ENCODE measurements at places on chromosomes 12 and 14.

DNA sequence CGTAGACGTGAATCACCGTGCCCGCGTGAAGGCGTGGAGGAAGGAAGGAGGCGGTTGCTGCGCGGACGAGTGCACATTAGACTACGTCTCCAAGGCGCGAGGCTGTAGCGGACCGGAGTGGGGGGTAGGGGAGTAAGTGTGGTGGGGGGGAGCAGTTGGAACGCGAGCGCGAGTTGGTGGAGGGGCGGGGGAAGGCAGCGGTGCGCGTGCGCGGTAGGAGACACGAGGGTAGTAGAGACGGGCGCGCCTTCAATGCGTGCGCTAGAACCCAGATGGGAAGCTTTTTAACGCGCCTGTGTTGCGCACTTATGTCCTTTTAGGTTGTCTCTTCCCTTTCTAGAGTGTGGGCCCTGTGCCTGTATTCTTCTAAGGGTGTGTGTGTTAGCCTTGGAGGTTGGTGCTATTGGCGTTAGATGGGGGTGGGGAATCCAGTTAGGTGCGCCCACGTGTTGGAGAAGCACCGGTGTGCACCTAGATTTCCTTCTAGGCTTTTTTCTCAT is 604 bp downstream of the EIF4B start:
- DNase-seq, result peak; percentile 70

DNA sequence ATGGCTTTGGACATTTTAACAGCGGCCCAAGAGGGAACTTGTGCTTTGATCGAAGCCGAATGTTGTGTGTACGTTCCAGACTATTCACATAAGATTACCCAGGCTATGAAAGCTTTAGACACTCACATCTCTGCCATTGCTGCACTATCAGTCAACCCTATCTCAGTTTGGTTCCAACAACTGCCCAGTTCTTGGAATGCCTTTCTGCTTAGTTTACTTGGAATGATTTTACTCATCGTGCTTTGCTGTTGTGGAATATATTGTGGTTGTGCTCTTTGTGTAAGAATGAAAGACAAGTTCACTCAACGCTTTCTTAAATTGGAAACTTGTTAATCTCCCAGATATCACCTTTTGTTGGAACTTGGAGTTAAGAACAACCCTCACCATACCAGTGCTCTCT is 498.2 kb downstream of the GLT1D1 start:
- DNase-seq, result no peak

GRCh38 chr12:48696626-48697025 is 14.6 kb upstream of the KANSL2 start:
- no peak for DNase-seq

DNA sequence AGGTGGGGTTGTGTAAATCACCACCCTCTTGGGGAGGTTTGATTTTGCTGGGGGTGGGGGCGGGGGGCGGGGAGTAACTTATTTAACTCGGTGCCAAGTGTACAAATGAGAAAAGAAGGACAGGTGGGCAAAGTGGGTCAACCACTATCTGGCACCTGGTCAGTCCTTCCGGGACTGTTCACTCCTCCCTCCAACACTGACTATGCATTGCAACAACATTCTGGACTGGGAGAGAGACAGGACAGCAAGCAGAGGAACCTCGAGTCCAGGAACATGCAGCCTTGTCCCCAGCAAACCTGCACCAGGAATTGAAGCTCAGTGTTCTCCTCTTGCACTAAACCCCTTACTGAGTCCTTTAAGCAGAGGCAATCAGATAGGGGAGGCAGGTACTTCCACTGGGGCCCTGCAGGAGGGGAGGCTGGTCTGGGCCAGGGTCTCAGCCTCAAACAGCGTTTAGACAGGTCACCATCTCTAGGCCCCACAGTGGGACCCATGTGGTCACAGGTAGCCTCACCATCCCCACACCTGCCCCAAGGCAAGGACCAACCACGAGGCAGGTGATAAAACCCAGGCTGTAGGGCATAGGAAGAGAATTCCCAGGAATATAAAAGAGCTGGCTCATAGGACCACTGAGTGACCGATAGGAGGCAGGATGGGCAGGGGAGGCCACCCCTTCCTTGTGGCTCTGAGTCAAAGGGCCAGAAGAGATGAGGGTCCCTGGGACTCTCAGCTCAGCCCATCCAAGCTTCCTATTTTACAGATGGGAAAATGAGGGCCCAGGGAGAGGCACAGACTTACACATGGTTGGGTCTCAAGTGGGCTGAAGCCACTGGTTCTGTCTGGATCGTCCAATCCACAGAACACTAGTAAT is 9.8 kb downstream of the CCDC85C start:
- no peak for DNase-seq

DNA sequence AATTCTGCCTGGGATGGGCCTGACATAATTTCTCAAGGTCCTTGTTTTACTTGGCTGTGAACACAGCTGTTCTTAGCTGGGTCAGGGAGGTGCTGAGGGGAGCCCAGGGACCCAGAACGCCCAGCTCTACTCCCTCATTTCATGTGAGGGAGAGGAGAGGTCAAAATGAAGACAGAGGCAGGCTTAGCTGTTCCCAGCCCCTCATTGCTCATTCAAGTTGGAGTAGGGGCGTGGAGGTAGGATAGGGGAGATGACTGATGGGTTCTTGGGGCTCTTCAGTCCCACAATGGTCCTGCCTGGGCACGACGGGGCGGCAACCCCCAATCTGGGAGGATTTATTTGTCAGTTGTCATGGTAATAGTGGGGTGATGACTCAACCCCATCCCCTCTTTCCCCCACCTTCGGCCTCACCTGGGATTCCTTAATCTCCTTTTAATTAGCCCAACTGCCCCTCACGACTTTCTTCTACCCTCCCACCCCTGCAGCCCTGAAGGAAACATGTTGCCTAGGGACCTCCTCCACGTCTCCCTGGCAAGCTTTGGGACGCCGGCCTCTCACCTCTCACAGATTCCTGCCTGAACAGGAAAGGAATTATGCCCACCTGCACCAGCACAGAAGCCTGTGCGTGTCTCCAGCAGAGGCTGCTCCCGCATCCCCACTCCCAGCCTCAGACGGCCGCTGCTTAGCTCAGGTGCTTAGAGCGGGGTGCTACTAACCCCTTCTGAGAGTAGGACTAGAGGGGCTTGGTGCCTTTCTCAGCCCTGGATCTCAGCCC is 10.2 kb downstream of the SPRYD3 start:
- DNase-seq, result no peak

- DNase-seq, result no peak
Measured at GRCh38 chr12:6071589-6071988, 52.9 kb downstream of the VWF start.

GRCh38 chr12:120771097-120771496 is 45.5 kb downstream of the ACADS start:
- no peak for DNase-seq

- no peak for DNase-seq
Measured at GRCh38 chr12:96034621-96035282, 635 bp downstream of the LTA4H start.

GRCh38 chr14:73796415-73796814 is 55.2 kb upstream of the PTGR2 start:
- DNase-seq, result no peak

Data from central memory CD4-positive, alpha-beta T cell (primary cell).